ENCODE measurements at places on chromosomes 6 and 20.

- no peak for DNase-seq
Observed at GRCh38 chr20:45701104-45701503, 734 bp upstream of the WFDC13 start.

DNA sequence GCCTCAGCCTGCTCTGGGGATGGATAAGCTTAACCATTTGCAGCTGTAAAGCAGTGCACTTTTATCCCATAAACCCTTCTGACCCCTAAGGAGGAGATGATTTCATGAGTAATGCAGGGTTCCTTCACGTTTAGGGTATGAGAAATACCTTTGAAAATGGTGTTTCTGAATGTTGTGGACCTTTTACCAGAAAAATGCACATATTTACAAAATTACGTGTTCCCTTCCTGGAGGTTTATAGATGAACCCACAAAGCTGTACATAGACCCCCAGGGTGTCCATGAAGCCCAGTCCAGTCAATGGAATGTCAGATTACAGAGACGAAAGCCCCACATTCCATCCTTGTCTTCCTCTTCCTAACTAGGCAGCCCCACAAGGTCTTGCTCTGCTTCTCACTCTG lies 78.6 kb upstream of the INSM1 start:
- DNase-seq: no peak

DNA sequence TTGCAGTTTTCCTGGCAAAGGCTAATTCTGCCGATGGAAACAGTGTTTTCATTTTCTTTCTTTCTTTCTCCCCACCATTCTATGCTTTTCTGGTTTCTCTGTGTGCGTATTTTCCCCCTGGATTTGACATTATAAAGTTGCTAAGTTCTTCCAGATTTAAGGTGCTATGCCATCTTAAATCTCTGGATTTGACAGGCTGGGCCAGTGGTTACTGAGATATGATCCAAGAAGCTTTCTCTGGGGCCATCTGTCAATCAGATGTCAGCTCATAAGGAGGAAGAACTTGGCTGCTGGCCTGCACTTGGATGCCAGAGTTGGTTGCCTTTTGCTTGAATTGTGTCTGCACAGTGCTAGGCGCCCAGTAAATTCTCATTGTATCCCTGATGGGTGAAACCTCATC lies 39.7 kb downstream of the SLC2A10 start:
- DNase-seq: no peak

- no peak for DNase-seq
Observed at GRCh38 chr6:160349020-160349441, 853 bp downstream of the SLC22A3 start.

- no peak for DNase-seq
Observed at GRCh38 chr6:68778356-68779020, 143.4 kb downstream of the ADGRB3 start.

- DNase-seq: no peak
Observed at GRCh38 chr6:146312608-146313007, 231.0 kb upstream of the RAB32 start.

DNA sequence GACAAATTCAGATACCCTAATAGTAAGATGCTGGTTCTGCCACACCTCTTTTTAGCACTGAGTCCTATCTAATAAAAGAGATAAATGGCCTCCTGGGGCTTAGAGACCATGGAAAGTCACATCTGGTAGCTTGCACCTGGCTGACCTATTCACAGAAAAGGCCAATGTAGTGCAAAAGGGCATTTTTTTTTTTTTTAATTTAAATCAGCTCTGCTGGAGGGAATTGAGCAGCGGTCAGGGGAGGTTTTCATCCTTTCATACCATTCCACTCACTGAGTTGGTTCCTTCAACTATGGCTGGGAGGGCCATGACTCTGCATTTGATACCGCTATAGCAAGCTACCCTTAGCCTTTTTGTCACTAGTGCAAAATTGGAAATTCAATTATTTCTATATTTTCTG lies 20.1 kb upstream of the HS3ST5 start:
- no peak for DNase-seq

DNA sequence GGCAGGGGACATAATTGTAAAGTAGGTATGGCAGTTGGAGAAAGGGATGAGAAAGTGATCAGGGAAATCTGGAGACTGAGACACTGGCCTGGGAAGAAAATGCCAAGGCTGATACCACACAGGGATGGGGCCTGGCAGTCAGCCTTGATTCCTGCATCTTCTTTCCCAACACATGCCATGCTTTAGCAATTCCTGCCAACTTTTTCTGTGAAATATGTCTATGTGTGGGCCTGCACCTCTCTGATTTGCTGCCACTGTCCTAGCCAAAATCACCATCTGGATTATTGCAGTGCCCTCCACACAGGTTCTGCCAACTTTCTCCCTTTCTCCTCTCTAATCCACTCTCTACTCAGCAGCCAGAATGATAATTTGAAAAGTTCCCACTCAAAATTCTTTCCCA lies 759.8 kb upstream of the CITED2 start:
- DNase-seq: no peak

GRCh38 chr6:135269481-135269891 lies 88.4 kb downstream of the MYB start:
- DNase-seq: no peak

DNA sequence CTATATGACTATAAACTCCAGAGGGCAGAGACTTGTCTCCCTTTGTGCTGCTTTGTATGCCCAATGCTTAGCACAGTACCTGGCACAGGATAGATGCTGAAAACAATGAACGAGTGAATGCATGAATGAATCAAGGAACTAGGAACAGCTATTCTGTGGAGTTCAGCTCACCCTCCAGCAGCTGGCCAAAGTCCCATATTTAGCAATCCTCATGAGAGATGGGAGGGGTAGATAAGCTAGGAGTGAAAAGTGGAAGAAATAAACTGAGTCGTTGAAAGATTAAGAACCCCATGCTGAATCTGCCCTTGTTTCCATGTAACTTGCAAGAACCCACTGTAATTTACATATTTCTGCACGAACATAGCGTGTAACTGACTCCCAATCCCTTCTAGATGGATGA lies 106.5 kb downstream of the MAFB start:
- DNase-seq: no peak

GRCh38 chr20:31675828-31676608 lies 38.3 kb downstream of the COX4I2 start:
- no peak for DNase-seq

DNA sequence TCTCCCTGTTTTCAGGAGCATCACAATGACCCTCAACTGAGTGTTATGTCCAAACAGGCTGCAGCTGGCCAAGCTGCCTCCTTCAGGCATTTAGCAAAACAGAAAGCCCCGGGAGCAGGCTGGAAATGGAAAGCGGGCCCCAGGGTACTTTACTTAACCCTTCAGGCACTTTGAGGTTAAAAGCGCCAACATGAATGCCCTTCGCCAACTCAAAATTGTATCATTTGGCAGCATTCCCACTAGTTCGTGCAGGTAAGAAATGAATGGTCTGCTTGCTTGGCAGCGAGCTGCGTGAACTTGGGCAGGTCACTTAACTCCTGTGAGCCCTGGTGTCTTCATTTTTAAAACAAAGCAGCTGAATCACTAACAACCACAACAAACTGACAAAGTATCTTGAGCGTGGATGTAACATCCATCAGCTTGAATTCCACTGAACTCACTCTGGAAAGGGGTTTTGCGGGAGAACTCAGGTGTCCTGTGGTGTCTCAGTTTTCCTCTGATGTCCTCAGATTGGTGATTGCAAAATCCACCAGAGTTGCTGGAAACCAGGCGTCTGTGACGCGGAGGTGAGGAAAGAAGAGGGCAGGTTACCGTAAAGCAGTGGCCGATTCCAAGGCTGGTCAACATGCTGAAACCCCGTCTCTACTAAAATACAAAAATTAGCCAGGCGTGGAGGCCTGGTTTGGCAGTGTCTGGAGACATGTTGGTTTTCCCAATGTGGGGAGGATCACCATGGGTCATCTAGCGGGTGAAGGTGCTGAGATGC lies 118.8 kb upstream of the ZNF217 start:
- no peak for DNase-seq

GRCh38 chr20:33311996-33312395 lies 29.0 kb downstream of the BPIFB1 start:
- DNase-seq: no peak

- DNase-seq: no peak
Observed at GRCh38 chr6:159790956-159791598, 810 bp downstream of the MRPL18 start.

DNA sequence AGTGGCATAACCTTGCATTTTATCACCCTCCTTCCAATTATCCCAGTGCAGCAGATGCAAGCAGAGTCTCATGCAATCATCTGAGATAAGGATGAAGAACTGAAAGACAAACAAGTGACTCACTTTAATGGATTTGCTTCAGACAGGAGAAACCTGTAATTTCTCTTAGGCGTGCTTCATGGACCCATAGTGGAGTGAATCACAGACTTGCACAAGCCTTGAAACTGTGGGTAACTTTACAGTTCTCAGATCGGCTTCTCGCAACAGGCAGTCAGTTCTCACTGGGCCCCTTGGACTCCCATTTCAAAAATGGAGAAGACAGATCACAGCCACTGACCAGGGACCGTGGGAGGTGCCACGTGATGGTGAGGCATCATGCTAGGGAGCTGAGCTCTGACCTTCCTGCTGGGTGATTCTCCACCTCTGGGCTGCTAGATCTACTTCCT lies at the start of gene ADGRF4:
TSS of gene ADGRF4 (plus strand) at position 239 of the 446 bp plus-strand sequence. CDS start 8,666 bp downstream, outside the sequence.
- DNase-seq: no peak

GRCh38 chr20:19992996-19993908 lies 23.9 kb upstream of the NAA20 start:
- no peak for DNase-seq

GRCh38 chr6:139983555-139984276 lies 609.3 kb upstream of the CITED2 start:
- no peak for DNase-seq

- DNase-seq: no peak
Observed at GRCh38 chr20:16641511-16642023, 68.3 kb upstream of the KIF16B start.

- DNase-seq: no peak
Observed at GRCh38 chr20:36775196-36775595, 1.6 kb upstream of the DSN1 start.
